ENCODE measurements at places on chromosomes 1 and 21.

DNA sequence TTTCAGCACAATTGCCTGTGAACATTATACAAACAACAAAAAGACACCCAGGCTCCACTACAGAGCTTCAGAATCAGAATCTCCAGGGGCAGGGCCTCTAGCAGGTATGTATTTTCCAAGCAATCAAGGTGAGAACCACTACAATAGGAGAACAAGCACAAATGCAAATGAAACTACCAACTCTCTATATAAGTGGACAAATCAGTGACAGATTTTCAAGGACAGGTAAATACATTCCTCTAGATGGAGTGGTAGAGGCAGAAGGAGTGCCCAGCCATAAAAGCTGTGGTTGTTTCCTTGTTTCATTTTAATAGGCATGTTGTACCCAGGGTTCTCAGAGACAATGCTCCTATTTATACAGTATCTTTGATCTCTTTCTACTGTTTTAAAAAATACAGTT, 20.1 kb upstream of the CCDC17 start:
- no peak for DNase-seq

DNA sequence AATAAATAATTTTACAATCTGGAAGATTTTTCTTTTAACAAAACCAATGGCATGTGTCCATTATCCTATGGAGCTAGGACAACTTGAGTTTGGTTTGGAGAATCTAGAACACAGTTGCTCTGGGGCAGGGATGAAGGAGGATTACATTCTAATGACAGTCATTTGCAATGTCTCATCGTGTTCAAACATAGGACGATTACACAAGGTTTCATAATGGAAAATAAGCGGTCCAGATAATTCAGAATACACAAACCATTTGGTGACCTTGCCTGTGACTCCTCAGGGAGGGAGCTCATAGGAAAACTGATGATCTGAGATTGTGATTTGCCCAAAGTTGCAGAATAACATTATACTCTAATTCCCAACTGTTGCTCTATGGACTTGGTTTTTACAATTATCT, 27.6 kb upstream of the RGL1 start:
- DNase-seq: no peak

DNA sequence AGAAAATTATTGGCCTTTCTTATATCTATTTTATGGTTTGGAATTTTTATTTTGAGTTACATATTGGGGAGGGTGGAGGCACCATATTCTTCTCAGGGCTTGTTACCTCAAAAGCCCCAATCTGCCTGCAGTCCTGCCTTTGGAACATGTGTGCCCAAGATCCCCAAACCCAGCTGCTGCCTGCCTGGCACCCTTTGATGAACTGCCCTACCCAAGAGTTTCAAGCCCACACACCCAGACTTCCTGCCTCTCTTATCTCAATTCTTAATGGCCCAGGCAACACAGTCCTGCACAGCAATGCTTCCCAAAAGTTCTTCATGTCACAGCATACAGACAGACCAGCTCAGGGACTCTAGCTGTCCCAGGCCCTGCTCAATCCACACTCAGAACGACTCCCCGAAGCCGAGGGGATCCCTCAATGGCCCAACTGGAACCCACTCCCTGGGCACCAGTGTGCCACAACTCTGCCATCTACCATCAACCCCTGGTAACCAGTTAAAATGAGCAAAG, 19.2 kb downstream of the OLFML2B start:
- no peak for DNase-seq

DNA sequence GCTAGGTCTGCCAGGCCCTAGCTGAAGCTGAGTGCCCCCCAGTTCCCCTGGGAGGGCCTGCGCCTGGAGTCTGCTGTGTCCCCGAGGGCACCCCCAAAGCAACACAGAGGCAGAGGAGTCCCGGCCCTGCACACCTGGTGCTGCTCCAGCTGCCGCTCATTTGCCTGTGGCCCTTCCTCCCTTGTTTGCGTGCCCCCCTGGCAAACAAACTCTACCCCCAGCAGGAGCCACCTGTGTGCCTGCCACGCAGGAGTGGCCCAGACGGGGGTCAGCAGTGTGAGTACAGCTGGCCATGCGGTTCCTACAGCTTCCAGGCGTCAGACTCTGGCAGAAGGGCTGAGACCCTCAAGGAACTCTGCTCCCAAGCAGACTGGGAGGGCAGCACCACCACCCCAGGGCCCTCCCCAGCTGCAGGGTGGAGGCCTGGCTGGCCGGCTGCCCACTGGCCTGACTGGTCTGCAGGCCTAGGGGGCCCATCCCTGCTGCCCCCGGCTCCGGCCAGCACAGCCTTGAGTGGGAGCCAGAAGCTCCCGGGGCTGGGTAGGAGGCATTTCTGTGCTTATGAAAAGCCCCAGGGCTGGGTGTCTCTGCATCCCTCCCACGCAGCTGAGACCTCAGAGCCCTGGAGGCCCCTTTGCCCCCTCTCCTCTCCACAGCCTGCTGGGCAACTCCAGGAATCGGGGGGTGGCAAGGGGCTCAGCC, 563 bp upstream of the TAS1R3 start:
- no peak for DNase-seq

DNA sequence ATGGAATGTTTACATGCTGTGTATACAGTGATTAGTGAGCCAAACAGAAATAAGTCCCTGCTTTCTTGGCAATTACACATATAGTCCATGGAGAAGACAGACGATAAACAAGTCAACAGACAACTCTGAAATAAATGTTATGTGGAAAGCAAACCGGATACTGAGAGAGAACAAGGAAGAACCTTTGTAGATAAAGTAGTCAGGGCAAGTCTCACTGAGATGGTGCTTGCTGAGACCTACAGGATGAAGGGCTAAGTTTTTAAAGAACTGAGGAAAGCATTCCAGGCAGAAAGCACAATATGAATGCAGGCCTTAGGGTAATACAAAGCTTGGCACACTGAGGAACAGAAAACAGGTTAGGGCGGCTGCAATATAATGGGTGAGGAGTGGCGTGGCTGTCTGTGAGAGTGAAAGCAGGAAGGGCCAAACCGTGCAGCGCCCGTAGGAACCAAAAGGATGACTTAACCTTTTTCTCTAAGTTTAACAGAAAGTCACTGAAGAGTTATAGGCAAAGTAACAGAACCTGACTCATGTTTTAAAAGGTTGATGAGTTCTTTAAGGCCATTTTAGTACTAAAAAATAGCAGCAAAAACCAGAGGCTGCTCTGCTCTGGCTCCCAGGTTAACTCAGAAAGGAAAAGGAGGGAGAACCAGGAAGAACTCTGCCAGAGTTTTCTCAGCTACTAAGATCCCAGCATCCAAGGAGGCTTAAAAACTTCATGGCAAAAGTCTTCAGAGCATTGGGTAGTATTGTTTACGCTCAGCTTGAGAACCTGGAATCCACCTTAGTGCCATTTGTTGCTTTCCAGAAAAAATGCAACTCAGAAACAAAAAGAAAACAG, 8.7 kb upstream of the TTF2 start:
- peak; percentile 30 for DNase-seq

DNA sequence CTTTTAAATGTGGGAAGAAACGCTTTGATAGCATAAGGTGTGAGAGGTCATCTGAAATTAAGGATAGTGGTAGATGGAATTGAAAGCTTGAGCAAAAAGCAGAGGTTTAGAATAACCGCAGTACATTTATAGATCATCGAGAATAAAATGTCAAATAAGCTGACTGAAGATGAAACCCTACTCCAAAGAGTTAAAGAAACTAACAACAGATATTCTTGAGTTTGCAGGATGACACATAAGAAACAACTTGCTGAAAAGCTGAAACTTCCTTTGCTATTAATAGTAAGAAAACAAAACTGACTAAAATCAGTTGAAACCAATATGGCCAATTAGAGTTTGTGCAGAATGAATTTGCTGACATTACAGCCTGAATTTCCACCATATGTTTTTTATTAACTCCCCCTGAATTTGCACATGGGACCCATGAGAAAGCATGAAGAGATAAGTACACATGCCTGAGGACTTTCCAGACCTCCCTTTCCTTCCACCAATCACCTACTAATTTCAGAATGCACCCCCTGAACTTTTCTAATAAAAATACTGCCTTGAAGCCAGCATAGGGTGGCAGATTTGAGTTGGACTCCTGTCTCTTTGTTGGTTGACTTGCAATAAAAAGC, 1.7 kb upstream of the C1orf185 start:
- no peak for DNase-seq

- no peak for DNase-seq
These were observed 1.1 kb upstream of the CD244 start for GRCh38 chr1:160863774-160864131.

- DNase-seq: no peak
These were observed 12.6 kb downstream of the SUCO start for GRCh38 chr1:172545396-172546004.

DNA sequence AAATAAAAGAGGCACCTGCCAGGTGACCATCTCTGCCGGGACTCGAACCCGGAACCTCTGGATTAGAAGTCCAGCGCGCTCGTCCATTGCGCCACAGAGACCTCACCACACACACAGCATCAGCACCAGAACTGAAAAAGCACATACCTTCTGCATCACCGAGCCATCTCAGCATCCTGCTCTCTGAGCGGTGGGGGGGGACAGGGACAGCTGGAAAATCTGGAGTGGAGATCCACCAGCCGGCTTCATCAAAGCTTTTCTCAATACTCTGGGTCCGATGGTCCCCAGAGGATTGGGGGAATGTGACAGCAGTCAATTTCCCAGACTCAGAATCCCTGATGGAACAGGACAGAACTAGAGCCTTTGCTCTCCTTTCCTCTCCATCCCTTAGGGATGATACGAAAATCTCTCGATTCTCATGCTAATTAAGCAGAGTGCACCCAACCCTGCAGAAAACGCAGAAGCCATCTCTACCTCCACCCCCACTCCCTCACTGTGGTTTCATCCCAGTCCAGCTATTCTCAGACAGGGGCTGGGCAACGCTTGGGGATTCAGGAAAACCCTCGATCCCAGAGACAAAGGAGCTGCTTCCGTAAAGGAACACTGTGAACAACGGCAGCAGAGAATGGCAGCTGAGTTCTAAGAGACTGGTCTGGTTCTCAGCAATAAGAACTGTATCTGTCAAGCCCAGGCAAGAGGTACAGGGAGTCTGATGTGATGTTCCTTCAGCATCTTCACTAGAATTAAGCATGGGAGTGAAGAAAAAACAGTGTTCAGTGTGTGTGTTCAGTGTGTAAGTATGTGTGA, 29.6 kb upstream of the CADM3 start:
- DNase-seq: no peak

- no peak for DNase-seq
These were observed 31.9 kb downstream of the FCRL5 start for GRCh38 chr1:157520386-157520935.

DNA sequence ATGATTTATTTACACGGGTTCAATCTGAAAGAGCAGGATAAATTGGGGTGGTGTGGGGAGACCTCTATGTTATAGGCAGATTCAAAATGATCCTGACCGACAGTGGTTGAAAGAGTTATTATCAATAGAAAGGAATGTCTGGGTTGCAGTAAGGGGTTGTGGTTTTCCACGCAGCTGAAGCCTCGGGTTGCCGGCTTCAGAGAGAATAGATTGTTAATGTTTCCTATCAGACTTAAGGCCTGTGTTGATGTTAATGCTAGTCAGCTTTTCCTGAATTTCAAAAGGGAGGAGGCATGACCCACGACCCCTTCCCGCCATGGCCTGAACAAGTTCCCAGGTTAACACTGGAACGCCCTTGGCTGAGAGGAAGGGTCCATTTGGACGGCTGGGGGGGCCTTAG, 2.2 kb upstream of the UBE2J2 start:
- no peak for DNase-seq

- no peak for DNase-seq
These were observed 165.3 kb upstream of the SYT6 start for GRCh38 chr1:114318961-114319360.

- peak; percentile 57 for DNase-seq
These were observed 2.0 kb upstream of the ATF3 start for GRCh38 chr1:212606395-212607205.

DNA sequence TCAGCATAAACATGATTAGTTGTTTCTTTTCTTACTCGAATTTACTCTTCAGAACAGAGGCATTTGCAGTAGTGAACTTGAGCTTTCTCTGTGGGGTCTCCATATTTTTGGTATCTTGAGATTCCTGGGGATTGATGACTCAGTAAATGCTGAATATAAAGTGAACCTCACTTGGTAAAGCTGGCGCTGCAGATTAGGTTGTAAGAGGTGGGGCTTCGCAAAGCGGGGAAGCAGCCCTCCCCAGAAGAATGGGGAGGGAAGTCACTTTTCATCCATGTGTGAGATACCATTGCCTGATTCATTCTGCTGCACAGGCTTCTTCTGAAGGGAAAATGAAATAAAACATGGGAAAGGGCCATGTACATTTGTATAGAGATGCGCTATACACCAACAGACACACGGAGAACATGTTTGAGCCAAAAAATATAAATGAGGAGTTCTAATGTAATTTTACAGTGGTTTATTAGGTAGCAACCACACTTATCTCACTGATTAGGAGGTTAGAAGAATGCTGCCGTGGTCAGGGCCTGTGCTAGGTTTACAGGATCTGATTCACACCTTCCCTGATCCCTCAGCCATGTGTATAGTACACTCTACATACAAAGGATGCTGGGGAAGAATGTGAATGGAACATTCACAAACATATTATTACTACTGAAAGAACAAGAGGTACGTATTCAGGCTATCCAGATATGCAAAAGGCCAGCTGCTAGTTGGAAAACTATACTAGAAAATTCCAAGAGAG, 63.5 kb downstream of the DNTTIP2 start:
- no peak for DNase-seq

DNA sequence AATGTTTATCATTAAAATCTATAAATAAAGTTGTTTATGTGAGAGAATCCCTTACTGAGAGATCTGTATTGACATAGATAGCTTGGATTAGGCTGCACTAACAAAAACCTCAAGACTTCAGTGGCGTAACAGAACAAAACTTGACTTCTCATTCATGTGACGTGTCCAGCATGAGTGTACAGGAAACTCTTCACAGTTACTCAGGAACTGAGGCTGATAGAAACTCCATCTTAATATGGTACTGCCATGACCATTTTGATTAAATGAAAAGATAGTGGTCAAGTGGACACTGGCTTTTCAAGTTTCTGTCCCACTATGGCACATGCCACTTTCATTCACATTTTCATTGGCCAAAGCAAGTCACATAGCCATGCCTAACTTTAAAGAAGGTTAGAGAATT, 3.7 kb downstream of the ST3GAL3 start:
- DNase-seq: no peak

GRCh38 chr1:30010506-30011106, 712.8 kb downstream of the MATN1 start:
- DNase-seq: no peak

GRCh38 chr1:19087737-19088594, 122.1 kb downstream of the UBR4 start:
- peak; percentile 24 for DNase-seq

- DNase-seq: no peak
These were observed 35.9 kb upstream of the RASAL2 start for GRCh38 chr1:178057912-178058534.

GRCh38 chr1:82225421-82226185, 424.9 kb downstream of the ADGRL2 start:
- no peak for DNase-seq

- DNase-seq: no peak
These were observed 50.0 kb downstream of the KIAA0319L start for GRCh38 chr1:35506960-35507912.

DNA sequence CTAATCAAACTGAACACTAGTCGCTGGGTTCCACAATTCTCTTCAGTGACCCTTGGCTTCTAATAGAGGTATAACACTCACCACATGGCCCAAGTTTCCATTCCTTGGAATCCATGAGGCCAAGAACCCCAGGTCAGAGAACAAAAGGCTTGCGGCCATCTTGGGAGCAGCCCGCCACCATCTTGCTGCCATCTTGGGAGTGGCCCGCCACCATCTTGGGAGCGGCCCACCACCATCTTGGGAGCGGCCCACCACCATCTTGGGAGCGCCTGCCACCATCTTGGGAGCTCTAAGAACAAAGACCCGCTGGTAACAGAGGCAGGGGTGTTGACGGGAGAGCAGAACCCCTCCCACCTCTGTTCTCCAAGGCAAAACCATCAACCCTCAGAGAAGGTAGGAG, 493.4 kb downstream of the MATN1 start:
- DNase-seq: no peak
